ENCODE measurements at places on chromosomes 12 and 14.

DNA sequence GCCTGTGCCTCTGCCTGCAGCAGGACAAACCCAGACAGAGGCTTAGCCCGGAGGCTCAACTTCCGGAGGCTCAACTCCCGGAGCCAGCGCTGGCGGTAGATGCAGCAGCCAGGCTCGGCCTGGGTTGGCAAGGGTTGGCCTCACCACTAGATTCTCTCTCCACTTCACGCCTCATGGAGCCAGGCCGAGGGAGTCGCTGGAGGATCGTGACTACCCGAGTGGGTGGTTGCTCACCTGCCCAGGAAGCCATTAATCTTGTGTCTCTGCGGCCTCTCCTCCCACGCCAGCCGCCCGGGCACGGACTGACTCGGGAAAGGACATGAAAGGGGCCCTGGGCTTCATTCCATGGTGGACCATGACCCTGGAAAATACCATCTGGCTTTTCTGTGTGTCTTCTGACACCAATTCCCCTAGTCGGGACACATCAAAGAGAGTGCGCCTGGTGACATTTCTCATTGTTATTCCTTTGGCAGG, 20.8 kb downstream of the ESRRB start:
- DNase-seq: no peak

DNA sequence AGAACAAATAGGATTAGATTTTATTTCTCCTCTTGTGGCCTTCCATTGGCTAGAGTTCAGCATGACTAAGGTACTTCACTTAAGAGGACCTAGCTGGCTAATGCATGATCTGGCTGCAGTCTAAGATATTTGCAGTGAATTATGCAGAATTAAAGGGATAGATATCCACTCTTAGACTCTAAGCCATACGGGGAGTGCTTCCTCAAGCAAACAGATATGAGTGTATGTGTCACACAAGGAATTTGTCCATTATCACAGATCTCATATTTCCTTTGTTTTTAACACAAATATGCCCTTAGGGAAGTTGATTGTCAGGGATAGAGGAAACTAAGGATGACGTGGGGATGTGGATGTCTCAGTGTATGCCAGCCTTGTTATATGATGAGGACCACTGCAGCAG, 88.1 kb upstream of the DHRS4 start:
- no peak for DNase-seq

- no peak for DNase-seq
Observed at GRCh38 chr12:89731614-89732013, 23.0 kb upstream of the ATP2B1 start.

DNA sequence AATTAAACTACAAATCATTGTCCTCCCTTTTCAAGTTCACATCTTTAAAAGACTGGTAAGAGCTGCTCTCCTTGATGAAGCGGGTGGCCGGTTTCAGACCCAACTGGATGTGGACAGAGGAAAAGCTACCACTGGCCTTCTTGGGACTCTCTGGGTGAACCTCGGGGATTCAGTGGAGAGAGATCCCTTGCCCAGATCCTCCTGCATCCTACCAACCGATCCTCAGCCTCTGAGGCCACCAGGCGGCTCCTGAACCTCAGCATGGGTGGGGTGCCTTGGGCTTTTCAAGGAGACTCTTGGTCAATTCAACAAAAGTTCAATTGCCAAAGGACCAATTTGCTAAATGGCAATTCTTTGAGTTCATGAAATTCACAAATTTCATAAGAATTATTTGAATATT, 84.5 kb downstream of the ZFP36L1 start:
- no peak for DNase-seq

- DNase-seq: no peak
Observed at GRCh38 chr12:87924149-87924548, 105.1 kb downstream of the C12orf50 start.

DNA sequence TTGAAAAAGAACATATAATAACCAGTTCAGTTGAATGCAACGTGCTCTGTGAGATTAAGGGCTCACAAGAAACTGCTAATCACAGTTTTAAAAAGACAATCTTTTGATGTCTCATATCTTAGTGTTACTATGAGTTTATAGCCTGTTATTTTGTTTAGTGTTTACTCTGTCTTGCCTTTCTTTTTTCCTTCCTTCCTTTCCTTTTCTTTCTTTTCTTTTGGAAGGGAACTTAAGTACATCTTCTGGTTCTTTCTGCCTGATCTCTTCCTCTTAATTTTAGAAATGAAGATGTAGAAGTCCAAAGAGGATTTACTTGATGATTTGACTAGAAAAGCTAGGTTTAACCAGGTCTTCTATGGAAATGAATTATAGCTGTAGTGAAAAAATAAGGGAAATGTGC, 38.2 kb downstream of the WNK1 start:
- no peak for DNase-seq

- peak; percentile 55 for DNase-seq
Observed at GRCh38 chr12:54039417-54040147, 6.7 kb downstream of the HOXC5 start.

GRCh38 chr12:46370792-46371717, 1.5 kb downstream of the SLC38A2 start:
- DNase-seq: peak; percentile 95

DNA sequence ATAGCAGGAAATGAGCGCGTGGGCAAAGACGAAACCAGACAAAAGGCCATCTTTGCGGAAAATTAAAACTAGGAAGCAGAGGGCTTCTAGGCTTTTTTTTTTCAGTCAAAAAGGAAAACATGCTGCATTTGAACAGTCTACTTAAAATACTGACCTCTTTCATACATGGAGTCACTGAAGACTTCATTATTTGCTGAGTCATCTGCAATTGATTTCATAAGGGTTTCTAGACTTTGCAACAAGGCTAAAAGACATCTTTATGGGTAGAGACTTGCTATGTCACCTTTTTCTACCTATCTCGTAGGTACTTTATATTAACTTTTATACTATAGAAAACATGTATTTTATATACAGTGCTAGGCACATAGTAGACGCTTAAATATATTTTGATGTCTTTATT, 238.4 kb downstream of the TMEM132D start:
- DNase-seq: no peak

DNA sequence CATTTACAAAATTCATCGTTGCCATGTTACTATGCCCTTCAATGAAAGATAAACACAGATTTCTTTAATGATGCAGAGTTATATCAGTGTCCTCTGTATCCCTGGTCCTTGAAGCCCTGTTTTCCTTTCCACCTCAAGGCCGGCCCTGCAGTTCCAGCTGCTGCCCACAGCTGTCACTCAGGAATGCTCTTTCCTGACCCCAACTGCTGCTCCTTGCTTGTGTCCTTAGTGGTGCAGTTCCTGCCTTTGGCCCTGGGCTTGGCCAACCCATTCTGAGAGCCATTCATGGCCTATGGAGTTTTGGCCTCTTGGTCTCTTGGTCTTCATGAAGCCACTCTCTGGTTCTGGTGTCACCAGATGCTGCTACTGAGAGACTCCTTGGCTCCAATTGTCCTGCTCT, 93.1 kb downstream of the GAS2L3 start:
- no peak for DNase-seq

GRCh38 chr12:121036810-121037326, 2.2 kb downstream of the OASL start:
- no peak for DNase-seq

DNA sequence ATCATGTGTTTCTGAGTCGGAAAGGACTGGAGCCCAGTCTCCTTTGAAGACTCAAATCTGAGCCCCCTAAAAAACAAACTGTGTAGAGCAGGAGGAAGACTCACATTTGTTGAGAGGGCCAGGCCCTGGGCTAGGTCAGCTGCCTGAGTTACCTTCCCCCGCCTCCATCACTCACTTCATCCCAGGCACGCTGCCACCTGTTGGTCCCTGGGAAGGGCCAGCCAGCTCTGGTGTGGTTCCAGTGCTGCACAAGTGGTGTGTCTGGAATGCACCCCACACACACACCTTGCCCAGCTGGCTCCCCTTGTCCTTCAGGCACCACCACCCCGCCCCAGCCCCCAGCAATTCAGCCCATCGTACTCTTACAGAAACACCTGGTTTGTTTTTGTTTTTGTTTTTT, 9.0 kb downstream of the MVK start:
- DNase-seq: peak; percentile 67

GRCh38 chr14:44956866-44957265, 4.9 kb downstream of the KLHL28 start:
- no peak for DNase-seq

DNA sequence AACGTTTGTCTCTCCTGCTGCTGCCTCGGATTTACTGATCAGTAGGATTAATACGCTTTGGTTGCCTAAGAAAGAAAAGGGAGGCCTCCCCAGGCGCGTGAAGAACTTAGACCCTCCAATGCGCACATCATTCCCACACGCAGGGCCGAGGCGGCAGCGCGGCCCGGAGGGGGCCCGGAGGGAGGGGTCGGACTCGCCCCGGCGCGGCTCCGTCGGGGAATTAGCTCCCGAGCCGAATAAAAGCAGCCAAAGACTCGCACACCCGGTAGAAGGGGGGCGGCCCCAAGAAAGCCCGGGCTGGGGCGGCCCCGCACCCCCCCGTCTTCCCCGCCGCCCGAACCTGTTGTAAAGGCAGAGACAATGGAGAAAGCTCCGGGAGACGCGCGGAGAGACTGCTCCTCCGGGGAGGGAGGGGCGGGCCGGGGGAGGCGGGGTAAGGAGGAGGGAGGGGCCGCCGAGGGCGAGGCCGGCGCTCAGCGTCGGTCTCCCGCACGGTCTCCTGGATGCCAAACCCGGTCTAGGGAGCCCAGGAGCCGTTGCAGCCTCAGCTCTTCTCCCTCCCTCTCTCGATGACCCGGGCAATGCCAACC, at the start of gene NELL2:
Gene NELL2 (minus strand): TSS at position 362 of the 590 bp plus-strand sequence. CDS start 446 bp downstream, outside the sequence.
- peak; percentile 40 for DNase-seq

GRCh38 chr12:50101663-50102062, 2.1 kb upstream of the GPD1 start:
- no peak for DNase-seq

- no peak for DNase-seq
Observed at GRCh38 chr14:55434805-55435174, 5.6 kb downstream of the TBPL2 start.

GRCh38 chr12:82721726-82722125, 35.0 kb downstream of the TMTC2 start:
- DNase-seq: no peak

- DNase-seq: peak; percentile 68
Observed at GRCh38 chr12:123150275-123150743, 581 bp downstream of the PITPNM2 start.

DNA sequence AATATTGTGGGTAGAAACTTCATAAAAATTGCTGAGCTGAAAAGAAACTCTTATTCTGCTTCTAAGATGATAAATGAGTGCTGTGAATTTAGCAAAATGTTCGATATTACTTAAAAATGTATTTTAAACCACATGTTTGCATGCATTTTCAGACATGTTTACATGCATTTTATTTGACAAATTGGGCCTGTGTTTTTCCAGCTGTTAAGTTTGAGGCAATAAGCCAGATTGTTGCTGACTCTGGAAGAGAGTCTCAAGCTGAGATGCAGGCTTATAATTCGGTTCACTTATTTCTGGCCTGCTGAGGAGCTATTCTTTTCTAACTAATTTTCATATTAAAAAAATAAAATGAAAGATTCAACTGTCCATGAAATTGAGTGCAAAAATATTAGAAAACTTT, 110.1 kb downstream of the SYNE2 start:
- DNase-seq: no peak

DNA sequence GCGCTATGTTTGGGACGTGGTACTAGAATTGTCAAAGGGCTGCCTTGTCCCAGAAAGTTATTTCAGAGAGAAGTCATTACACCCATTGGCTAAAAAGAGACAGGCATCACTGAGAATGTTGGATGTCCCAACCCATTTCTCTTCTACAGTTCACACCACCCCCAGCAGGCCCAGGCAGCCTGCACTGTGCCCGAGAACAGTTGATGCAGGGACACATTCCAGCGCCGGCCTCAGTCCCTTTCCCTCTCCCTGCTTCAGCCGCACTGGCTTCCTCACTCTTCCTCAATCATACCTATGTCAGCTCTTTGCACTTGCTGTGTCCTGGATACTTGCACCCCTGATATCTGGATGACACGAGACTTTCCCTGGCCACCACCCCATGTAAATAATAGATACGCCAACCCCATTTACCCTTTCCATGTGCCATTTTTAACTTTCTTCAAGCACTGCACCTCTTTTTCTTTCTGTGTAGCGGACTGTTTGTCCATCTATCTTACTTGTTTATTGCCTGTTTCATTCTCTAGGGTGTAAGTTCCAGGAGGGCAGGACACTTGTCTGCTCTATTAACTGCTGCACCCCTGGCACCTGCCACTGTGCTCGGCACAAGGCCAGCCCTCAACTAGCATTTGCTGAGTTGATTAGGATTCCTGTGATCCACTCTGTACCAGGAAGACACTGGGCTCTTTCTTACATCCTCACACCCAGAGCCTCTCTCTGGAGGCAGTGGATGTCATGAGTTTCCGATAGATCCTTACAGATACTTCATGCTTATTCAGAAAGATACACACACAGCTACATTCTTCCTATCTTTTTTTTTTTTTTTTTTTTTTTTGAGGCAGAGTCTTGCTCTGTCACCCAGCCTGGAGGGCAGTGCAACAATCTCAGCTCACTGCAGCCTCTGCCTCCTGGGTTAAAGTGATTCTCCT, 76.6 kb upstream of the CEP83 start:
- DNase-seq: no peak

Data from Right ventricle myocardium superior (tissue), 1 donor.